ENCODE measurements at places on chromosomes 7 and 10. TPM values are rescaled to one million over a fixed set of nuclear protein-coding genes. Genes with fewer than 3 reads are reported as not detected.

The HELLS gene
- total RNA-seq, result 6.3 TPM

The GNAT3 gene
- total RNA-seq, result not detected

GRCh38 chr10:84012831-84013458, 126.4 kb upstream of the GHITM start:
- no peak overlapping the region for H3K27ac ChIP-seq
- DNase-seq, result no peak
- no peaks in the 10 kb centered on the region for H3K27me3 ChIP-seq
- no peaks in the 10 kb centered on the region for H3K36me3 ChIP-seq

The SUN3 gene
- not detected for total RNA-seq

The GRID2IP gene
- 1.0 TPM for total RNA-seq

DNA sequence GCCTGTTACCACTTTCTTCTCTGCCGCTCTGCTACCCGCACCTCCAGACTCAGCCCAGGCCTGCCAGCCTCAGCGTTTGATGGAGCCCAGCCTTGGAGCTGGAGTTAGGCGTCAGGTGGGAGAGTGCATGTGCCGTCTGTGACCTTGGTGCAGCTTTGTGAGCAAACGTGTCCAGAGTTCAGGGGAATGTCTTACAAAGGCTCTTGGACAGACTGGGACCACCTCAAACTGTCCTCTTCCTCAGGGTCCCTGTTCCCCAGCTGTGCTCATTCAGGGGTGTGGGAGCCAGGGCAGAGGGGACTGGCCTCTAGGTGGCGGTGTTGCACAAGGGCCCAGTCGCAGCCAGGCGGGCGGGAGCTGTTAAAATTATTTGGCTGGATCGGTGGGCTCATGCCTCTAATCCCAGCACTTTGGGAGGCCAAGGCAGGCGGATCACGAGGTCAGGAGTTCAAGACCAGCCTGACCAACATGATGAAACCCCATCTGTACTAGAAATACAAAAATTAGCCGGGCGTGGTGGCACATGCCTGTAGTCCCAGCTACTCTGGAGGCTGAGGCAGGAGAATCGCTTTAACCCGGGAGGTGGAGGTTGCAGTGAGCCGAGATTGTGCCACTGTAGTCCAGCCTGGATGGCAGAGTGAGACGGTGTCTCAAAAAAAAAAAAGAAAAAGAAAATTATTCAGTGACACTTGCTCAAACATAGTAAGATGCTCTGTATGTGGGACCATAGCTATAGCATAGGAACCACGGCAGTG, 89.2 kb downstream of the ADCY1 start:
- H3K4me1 ChIP-seq, result no peaks in the 10 kb centered on the region
- no peak for DNase-seq
- no peak overlapping the region for H3K27ac ChIP-seq
- H3K36me3 ChIP-seq, result no peaks in the 10 kb centered on the region

GRCh38 chr7:130903358-130903974, 169.5 kb upstream of the KLF14 start:
- H3K4me1 ChIP-seq, result peaks cover 73% of the 10 kb centered on the region
- DNase-seq, result peak; percentile 57

The HOXA6 gene
- total RNA-seq, result 0.61 TPM

GRCh38 chr10:115171392-115171960, 78.3 kb downstream of the ATRNL1 start:
- H3K27ac ChIP-seq, result no peak overlapping the region
- no peak overlapping the region for H3K4me3 ChIP-seq
- no peaks in the 10 kb centered on the region for H3K4me1 ChIP-seq
- no peak for DNase-seq
- H3K36me3 ChIP-seq, result no peaks in the 10 kb centered on the region

DNA sequence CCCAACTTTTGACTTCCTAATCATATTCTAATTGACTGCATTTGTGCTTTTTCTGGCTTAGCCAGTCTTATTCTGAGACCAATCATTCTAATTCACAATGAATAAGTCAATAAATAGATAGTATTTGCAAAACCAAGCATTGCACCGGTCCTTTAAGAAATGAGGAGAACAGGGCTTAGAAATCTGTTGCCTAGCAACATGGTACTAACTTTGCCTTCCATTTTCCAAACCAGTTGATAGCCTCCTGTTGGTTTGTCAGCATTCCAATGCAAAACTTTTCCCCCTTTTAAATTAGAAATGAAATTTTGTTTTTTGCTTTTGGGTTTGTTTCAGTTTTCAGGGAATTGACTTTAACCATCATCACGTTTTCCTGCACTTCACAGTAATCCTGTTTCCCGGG, 603.5 kb upstream of the NRP1 start:
- no peak overlapping the region for H3K4me3 ChIP-seq
- no peak overlapping the region for H3K27ac ChIP-seq
- no peaks in the 10 kb centered on the region for H3K4me1 ChIP-seq
- DNase-seq, result no peak
- no peaks in the 10 kb centered on the region for H3K27me3 ChIP-seq

DNA sequence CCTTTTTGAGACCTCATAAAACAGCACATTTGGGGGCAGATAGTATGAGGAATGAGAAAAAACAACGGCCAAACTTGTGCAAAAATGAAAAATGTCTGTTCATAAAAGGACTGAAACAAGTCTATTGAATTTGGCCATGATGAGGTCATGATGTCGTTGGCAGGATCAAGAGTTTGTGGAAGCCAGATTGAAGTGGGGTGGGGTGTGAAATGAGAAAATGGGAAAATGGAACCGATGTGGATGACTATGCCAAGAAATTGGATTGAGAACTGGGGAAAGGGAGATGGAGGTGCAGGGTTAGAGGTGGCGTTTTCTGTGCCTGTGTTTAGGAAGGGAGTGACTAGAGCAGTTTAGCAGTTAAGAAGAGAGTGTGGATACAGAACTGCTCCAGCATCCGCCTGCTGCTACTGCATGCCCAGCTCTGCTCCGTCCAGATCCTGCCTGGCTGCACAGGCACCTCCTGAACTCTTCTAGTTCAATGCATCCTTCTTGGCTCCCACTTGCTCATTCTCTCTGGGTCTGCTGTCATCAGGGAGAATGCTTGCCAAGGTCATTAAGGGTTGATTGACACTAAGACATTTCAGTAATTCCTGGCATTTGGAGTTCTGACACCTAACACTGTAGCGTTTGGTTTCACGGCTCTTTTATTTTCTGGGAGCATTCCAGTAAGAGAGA, 111.9 kb downstream of the GALNT17 start:
- H3K27ac ChIP-seq, result no peak overlapping the region
- no peak overlapping the region for H3K4me3 ChIP-seq
- no peaks in the 10 kb centered on the region for H3K4me1 ChIP-seq
- H3K27me3 ChIP-seq, result no peaks in the 10 kb centered on the region
- no peaks in the 10 kb centered on the region for H3K36me3 ChIP-seq

GRCh38 chr10:123678376-123678775, 12.2 kb downstream of the GPR26 start:
- no peaks in the 10 kb centered on the region for H3K27me3 ChIP-seq
- no peak overlapping the region for H3K27ac ChIP-seq
- H3K4me3 ChIP-seq, result no peak overlapping the region
- H3K4me1 ChIP-seq, result no peaks in the 10 kb centered on the region
- no peak for DNase-seq

DNA sequence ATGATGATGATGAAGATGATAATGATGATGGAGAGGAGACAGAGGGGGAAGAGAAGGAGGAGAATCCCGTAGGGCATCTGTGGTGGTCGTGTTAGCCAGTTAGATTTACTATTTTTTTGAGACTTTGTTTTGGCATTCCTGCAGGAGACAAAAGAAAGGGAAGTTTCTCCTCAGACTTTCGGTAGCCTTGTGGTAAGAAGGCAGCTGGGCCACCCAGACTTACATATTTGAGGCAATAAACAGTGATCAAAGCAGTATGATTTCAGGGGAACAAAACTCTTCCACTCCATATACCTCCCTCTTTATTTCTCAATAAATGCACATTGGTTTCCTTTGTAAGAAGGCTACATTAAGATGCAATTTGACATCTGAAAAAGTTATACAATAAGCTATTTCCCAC, 32.4 kb upstream of the BICC1 start:
- no peaks in the 10 kb centered on the region for H3K36me3 ChIP-seq
- no peak for DNase-seq
- no peak overlapping the region for H3K4me3 ChIP-seq
- H3K27me3 ChIP-seq, result no peaks in the 10 kb centered on the region
- no peak overlapping the region for H3K27ac ChIP-seq

- no peaks in the 10 kb centered on the region for H3K27me3 ChIP-seq
- DNase-seq, result no peak
- H3K4me3 ChIP-seq, result no peak overlapping the region
- no peaks in the 10 kb centered on the region for H3K36me3 ChIP-seq
- H3K27ac ChIP-seq, result no peak overlapping the region
These were observed 68.4 kb upstream of the SRRM3 start for GRCh38 chr7:76133164-76133775.

The BMPER gene
- 15.6 TPM for total RNA-seq

Measured in upper lobe of left lung (tissue), 6 donors.